ENCODE measurements at places on chromosomes 13 and 19.

- no peak for DNase-seq
These were observed 23.3 kb upstream of the GGACT start for GRCh38 chr13:100611678-100612492.

DNA sequence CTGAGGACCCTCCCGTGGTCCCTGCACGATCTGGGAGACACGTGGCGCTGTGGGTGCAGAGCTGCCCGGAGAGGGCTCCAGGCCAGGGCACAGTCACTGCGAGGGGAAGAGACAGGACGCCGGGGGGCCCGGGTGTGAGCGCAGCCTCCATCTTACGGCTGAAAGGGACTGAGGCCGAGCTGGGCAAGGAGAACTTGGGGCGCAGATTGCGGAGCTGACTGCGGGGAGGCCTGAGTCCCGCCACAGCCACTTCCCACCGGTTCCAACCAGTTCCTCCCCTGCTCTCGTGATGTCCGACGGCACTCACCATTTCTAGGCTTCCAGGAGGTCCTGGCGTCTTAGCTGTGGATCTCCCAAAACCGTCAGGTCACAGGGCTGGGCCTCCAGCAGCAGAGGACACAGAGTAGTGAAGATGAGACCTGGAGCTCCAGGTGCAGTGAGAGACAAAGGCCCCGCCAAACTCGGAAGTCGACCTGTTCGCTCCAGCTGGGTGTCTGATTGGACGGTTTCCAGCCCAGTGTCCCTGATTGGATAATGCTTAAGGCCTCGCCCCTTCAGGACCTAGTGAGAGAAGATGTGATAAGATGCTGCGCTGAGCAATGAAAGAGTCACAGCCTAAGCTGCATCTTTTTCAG is 4.8 kb upstream of the ZNF253 start:
- DNase-seq, result no peak

GRCh38 chr19:10537668-10538067 is 6.0 kb upstream of the ATG4D start:
- DNase-seq, result no peak

DNA sequence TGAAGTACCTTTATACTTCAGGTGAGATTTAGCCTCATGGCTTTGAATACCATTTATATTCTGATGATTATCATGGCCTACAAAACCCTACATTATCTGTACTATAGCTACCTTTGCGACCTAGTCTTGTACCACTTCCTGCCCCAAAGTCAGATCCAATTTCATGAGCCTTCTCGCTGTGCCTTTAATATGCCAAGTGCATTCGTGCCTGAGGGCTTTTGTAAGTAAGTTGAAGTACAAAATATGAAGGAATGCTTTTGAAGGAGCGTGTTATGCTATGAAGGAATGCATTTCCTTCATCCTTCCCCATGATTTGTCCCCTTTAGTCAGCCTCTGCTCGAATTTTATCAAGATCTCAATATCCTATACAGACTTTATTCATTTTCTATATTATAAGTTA is 9.2 kb upstream of the RASL11A start:
- DNase-seq, result no peak

DNA sequence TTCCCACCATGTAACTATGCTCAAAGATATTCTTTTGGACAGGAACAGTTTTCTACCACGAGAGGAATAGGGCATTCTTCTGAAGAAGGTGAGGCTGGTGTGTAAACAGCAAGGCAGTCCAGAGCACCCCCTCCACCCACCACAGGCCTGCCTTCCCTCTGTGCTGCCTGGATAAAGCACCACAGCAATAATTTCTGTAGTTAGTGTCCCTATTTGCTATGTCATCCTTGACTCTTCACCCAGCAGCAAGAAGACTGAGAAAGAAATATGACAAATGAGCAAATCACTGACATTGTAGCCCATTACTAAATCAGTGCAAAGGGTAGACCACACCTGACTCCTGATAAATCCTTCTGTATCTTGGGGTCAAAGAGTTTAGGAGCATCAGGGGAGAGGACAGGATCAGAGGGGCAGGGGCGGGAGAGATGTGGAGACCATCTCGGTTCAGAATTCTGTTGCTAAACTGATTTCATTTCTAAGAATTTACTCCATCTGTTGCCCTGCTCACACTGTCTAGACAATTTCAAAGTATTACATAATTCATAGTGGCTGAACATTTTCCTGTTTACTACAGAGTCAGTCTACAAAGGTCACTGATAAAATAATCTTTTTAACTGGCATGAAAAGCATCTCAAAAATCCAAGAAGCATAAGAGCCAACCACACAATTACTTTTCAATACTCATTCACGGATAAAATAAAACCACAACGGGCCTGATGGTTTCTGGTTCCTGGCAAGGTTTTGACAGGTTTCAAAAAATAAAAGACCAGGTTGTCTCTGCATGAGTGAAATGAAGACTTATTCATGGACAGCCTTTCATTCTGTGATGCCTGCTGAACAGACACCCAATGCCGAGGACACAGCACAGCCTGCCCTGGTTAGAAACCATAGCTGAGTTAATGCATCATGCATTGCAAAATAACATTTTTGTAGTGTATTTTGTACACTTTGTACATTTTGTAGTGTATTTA is 88.4 kb upstream of the IRS2 start:
- DNase-seq, result peak; percentile 88

GRCh38 chr13:41610404-41610803 is 153.1 kb downstream of the RGCC start:
- DNase-seq, result peak; percentile 90

GRCh38 chr19:44891016-44891882 is at the start of gene TOMM40:
Gene TOMM40, plus strand, starts transcription at chr19:44891254. Its CDS starts 162 bp downstream, at chr19:44891416.
- DNase-seq, result no peak

DNA sequence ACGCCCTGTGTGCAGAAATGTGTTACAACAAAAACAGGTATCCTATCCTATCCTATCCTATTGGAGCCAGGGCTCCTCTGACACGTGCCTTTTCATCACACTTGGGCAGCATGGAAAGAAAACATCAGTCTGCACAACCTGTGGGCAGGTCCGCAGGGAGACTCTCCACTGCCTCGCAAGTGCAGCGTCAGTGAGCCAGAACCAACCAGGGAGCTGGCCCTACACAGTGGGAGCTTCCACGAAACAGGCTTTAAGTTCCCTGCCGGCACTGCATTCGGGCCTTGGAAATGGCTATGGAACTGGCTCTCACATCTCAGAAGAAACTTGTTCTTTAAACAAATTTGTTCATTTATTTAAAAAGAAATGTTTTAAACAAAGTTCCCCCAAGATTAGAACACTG is 49.5 kb downstream of the SLC7A1 start:
- DNase-seq, result no peak

DNA sequence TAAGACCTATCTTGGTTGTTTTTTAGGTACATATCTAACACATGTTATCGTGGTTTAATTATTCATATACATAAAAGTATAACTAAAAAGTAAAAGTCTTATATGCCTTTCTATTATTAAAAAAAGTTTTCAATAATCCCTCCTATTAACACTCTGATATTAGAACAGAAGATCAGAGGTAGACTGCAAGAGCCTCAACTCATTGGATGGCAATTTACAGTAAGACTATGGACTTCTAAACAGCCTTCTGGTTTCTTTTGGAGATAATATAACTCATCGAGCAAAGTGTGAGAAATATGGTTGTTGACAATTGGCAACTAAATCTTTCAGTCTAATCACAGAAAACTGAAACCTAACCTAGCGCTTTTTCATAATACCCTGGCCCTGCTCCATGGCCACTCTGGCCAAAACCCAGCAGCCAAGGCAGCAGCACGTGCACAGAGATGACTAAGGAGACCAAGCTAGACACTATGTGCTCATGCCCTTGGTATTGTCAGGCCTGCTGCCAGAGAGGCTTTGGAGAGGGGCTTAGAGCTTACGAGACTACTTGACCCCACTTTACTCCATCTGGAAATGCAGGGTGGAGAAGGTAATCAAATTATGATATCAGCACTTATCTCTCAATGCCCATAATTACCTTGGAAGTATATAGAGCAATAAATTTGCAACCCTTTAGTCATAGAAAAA is 40.6 kb upstream of the EEF1AKMT1 start:
- peak; percentile 95 for DNase-seq

- DNase-seq, result no peak
These were observed 2.5 kb downstream of the PALM start for GRCh38 chr19:711254-711653.

DNA sequence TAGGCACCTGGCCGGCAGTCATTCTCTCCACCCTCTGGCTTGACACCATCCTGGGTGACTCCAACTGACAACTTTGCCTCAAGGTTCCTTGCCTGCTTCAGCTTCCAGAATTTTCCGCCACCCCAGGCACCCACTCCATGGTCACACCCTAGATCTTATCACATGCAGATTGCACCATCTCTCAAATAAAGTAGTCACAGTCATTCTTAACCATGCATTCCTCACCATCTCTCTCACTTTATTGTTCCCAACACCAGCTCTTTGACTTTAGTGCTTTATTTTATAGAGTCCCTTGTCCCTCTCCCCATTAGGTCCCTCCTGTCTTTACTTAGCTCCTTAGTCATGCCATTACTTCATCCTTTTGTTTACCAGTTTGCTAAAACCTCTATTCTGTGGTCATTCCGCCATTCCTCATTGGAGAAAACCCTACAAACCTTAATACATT is 351.7 kb downstream of the SPRY2 start:
- no peak for DNase-seq

GRCh38 chr19:36210497-36210896 is 4.0 kb downstream of the ZNF565 start:
- DNase-seq, result no peak

- no peak for DNase-seq
These were observed 535.0 kb downstream of the RFC3 start for GRCh38 chr13:34352958-34353357.

DNA sequence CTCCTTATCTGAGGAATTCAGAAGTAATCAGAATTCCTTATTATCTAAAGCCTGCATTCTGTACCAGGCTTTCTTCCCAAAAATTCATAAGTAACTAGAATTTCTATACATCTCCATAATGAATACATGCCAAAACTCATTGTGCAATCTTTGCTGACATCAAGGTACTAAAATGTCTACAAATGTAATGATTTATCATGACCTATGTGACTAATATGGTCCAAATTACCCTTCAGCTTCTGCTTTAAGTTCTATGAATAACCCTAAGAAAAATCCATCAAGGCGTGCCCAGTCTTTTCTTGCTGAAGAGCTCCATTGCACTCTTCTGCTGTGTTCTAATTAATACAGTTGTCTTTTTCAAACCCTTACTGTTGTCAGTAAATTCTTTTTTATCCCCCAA is 58.5 kb upstream of the SLITRK1 start:
- DNase-seq, result peak; percentile 79

- no peak for DNase-seq
These were observed 230.2 kb upstream of the TRPC4 start for GRCh38 chr13:38099751-38100150.

- no peak for DNase-seq
These were observed 1.5 kb downstream of the STARD13 start for GRCh38 chr13:33284031-33284430.

DNA sequence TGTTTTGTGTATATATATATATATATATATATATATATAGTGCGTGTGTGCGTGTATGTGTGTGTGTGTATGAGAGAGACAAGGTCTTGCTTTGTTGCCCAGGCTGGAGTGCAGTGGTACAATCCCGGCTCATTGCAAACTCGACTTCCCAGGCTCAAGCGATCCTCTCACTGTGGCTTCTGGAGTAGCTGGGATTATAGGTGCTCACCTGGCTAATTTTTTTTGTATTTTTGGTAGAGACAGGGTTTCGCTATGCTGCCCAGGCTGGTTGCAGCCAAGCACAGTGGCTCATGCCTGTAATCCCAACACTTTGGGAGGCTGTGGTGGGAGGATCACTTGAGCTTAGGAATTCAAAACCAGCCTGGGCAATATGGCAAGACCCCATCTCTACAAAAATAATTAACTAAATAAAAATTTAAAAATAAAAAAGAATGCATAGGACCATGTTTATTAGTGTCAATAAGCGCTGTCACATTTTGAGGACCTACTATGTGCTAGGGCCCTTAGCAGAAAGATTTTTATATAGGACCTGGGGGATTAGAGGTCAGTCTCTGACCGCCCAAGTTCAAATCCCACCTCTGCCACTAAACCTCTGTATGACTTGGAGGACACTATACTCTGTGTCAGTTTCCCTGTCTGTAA is 1.8 kb downstream of the PVR start:
- no peak for DNase-seq

GRCh38 chr19:42433503-42434260 is 6.5 kb upstream of the LIPE start:
- peak; percentile 26 for DNase-seq

- peak; percentile 68 for DNase-seq
These were observed 37.8 kb downstream of the TNFSF14 start for GRCh38 chr19:6632002-6632621.

GRCh38 chr19:55369653-55370304 is 484 bp downstream of the IL11 start:
- DNase-seq, result peak; percentile 83

DNA sequence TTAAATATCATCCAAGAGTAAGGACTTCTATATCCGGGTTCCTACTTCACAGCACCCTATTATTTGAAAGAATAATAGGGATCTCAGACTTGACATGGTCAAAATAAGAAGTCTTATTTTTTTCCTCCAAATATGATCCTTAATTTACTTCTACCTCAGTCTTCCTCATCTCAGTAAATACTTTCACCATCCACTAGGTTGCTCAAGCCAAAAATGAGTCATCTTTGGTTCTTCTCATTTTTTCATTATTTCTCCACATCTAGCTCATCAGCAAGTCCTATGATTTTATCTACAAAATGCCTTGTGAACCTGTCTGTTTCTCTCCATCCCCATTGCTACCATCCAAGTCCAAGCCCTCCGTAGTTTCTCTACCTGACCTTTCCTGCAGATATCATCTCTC is 121.9 kb upstream of the GJB6 start:
- peak; percentile 64 for DNase-seq

GRCh38 chr13:33279414-33280278 is 5.9 kb downstream of the STARD13 start:
- DNase-seq, result peak; percentile 79

GRCh38 chr13:44808185-44808584 is 181.1 kb downstream of the NUFIP1 start:
- DNase-seq, result no peak

DNA sequence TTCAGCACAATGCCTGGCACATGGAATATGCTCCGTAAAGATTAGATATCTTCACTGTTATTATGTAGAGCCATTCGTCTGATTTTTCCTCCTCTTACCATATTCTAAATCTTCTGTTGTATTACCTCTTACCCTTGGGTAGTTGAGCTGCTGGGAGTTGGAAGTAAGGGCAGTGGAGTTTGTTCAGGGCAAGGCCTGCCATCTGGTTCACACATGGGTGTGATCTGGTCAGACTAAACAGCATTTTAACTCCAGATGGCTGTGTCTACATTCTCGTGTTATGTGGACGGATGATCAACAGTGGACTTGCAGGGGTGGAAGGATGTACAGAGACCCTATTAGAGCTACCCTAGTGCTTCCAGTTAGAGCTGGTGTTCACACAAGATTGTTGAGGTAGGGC is 164.9 kb downstream of the ZIC5 start:
- DNase-seq, result no peak

DNA sequence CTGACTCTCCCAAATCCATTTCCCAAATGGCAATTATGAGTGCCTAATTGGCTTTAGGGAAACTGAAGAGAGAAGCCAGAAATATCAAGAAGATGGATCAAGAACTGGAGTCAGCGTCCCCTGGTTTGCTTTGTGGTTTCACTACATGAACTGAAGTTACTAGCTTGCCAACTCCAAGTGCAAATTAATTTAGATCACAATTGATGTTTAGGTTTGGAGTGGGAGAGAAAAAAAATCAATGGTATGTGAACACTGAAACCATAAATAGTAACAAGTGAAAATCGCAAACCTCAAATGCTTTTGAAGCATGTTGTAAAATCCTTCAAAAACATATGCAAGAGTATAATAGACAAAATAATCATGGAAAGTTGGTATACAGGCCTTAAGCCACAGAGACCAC is 1528.6 kb upstream of the SLC10A2 start:
- DNase-seq, result peak; percentile 68

GRCh38 chr13:76597868-76598267 is 288.3 kb downstream of the KCTD12 start:
- no peak for DNase-seq
